ENCODE measurements at places on chromosomes 7 and 10.

DNA sequence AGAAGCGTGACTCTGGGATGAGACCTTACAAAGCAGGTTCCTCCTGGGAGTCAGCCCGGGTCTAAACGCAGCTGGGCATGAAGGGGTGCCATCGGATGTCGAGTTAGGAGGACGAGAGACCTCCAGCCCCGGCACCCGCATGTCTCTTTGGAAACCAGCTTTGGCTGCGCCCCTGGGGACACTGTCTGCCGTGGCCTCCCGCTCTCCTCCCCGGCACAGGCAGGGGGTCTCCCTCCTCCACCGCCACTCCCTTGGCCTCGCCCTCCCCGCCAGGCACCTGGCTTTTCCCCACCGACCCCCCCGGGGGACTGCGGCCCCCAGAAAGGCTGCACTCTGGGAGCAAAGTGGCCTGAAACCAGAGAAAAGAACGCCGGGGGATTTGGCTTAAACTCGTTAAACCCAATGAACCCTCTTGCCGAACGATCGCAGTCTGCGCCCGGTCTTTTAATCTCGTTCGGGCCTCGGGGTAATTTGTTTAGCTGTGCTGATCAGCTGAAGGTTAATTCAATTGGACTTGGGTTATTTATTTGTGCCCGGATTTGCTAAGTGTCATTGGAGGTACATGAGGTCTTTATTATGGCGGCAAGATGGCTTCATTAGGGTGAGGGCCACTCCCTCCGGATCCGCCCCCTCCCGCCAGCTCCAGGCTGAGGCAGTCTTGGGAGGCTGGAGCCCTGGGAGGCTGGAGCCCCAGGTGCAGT is 16.4 kb upstream of the PSMG3 start:
- no peak for DNase-seq

- DNase-seq, result no peak
These were observed 327.5 kb upstream of the MEOX2 start for GRCh38 chr7:16014031-16014430.

GRCh38 chr10:23439452-23439960 is 631 bp downstream of the OTUD1 start:
- DNase-seq, result no peak

- DNase-seq, result no peak
These were observed 5.2 kb upstream of the SEMA3C start for GRCh38 chr7:80924090-80924489.

DNA sequence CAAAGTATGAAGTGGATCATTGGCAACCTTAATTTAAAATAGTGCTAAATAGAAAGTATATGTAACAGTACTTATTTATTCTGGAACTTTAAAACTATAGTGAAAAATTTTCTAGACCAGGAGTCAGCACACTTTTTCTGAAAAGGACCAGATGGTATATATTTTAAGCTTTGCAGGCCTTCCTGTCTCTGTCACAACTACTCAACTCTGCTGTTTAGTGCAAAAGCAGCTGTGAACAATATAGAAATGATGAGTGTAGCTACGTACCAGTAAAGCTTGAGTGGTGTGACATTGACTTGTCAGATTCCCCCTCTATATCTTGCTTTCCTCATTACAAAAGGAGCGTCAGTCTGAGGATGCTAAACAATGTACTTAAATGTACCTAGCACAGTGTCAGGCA is 88.1 kb upstream of the IGFBP3 start:
- DNase-seq, result no peak

DNA sequence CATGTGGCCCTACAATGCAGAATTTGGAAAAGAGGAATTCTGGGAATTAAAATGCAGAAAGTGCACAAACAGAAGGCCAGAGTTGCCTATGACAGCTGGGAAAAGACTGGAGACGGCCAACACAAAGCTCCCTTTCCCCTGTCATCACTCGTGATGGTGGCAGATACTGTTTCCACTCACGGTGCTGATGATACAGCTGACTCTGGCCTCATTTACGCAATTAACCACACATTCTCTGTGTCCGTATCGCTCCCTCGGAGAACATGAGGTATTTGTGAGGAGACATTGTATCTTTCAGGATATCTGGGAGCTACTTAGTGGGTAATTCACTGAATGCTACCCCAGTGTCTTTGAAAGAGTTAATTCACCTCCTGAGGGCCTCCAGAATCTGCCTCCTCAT is 172.8 kb downstream of the TAX1BP1 start:
- DNase-seq, result no peak

GRCh38 chr7:50339990-50340500 is 35.5 kb downstream of the IKZF1 start:
- DNase-seq, result no peak

- no peak for DNase-seq
These were observed 174.1 kb downstream of the AHR start for GRCh38 chr7:17472518-17472917.

GRCh38 chr7:56110611-56111010 is 4.3 kb upstream of the CHCHD2 start:
- DNase-seq, result no peak

DNA sequence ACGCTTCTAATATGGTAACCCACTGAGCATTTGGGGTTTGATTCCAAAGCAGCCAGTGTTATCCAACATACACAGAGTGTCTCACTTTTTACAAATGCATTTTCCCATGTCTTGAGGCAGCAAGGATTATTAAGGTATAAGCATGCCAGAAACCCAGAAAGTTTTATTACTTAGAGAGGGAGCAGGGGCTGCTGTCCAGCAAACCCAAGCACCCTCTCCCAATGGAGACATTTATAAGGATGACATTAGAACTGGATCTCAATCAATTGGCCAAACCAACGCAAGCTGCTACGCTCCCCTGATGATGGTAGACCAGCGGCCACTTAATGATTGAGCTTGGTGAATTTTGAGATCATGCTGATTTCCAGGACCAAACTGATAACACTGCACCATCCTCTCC is 176.3 kb downstream of the FANK1 start:
- no peak for DNase-seq

DNA sequence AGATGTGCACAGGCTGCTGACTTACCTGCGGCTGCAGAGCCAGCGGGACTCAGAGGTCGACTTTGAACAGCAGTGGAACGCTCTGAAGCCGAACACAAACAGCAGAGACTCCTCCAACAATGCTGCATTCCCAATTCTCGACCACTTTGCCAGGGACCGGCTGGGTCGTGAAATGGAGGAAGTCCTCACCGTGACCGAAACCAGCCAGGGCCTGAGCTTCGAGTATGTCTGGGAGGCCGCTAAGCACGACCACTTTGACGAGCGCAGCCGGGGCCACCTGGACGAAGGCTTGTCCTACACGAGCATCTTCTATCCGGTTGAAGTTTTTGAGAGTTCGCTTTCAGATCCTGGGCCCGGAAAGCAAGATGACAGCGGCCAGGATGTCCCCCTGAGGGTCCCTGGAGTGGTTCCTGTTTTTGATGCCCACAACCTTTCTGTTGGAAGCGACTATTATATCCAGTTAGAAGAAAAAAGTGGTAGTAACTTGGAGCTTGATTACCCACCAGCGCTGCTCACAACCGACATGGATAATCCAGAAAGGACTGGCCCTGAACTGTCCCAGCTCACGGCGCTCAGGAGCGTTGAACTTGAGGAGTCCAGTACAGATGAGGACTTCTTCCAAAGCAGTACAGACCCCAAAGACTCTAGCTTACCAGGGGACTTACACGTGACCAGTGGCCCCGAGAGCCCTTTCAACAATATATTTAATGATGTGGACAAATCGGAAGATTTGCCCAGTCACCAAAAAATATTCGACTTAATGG is 19.4 kb upstream of the BHLHA15 start:
- DNase-seq, result no peak

GRCh38 chr10:1377231-1377630 is 321.0 kb downstream of the WDR37 start:
- no peak for DNase-seq

- no peak for DNase-seq
These were observed 50.9 kb downstream of the GALNT11 start for GRCh38 chr7:152076324-152076821.

DNA sequence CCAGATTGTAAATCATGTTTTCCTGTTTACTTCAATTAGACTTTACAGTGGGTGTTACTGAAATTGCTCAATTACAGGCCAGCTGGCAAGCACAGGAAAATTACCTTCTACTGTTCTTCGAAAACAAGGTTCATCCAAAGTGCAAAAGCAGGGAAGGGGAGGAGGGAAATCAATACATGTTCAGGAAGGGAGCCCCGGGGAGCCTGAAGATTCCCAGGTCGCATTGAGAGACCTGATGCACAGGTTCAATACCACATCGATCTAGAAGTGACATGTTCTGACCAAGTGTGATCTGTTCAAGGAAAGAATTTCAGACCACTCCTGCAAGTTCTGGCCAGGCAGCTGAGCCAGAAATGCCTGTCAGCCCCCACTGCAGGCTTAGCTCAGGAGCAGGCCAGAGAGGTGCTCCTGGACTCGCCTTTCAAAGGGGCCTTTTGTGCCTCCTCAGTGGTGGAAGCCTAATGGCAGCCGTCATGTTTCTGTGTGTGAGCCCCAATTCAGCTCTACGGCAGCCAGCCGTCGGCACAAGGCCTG is 35.9 kb downstream of the FAM53B start:
- no peak for DNase-seq

GRCh38 chr7:141071260-141071854 is 2.5 kb upstream of the TMEM178B start:
- DNase-seq, result no peak

GRCh38 chr7:74449809-74450397 is 3.8 kb upstream of the GTF2IRD1 start:
- DNase-seq, result no peak

GRCh38 chr10:78963074-78964034 is 105.4 kb upstream of the ZMIZ1 start:
- DNase-seq, result no peak

GRCh38 chr10:21317902-21318301 is 207.6 kb downstream of the SKIDA1 start:
- no peak for DNase-seq

- DNase-seq, result no peak
These were observed 261.0 kb downstream of the THSD7A start for GRCh38 chr7:11570922-11571550.

DNA sequence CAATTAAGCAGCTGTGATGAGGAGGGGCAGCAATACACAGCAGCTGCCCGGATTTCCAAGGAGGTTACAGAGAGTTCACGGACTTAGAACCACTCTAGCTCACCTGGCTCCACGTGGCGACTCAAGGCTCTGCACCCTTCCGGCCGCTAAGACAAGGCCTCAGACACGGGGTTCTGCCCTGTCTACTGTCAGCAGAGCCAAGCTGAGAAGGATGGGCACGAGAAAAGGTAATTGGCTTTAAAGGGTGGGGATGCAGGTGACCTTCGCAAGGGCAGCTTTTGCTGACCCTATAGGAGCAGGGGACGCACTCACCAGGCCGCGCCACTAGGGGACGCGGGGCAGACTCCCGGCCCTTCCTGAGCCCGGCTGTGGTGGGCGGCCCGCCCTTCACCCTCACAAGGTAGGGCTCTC is 152.4 kb downstream of the KIF20B start:
- DNase-seq, result no peak

GRCh38 chr7:19333706-19334105 is 188.5 kb upstream of the FERD3L start:
- no peak for DNase-seq

GRCh38 chr10:34768261-34768971 is 46.7 kb downstream of the PARD3 start:
- no peak for DNase-seq

- no peak for DNase-seq
These were observed 134.6 kb downstream of the FAM204A start for GRCh38 chr10:118207470-118208007.

DNA sequence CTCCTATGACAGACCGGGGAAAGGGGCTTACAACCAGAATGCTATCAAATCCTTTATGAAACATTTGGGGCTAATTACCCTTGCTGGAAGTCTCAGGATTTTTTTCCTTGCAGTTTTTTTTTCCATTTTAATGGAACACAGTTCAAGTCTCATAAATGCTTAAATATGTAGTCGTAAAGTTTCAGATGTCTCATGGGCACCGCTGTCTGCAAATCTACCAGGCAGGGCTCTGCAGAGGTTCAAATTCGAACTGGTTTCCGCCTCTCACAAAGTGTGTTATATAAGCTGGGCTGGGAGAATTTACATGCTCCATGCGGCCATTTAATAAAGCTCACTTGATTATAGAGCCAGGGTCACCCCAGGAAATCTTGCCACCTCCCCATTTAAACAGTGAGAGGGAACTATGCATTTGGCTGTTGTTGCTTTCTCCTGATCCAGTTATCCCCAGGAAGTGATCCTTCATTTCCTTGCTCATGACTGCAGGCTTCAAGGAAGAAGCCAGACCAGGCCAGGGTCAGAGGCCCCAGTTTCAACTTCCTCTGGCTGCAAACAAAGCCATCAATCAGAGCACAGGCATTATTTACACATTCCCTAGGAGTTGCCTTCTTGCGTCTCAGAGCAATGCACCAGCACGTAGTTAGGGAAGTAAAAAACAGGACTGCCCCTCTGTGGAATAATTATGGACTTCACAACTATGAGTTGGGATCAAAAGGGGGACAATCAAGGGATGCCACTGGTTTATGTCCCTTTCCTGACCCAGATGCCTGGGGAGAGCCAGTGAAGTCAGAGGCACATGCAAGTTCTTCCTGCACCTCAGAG is 358.8 kb downstream of the PRPF18 start:
- no peak for DNase-seq

GRCh38 chr7:92790992-92791391 is 45.4 kb downstream of the CDK6 start:
- no peak for DNase-seq

GRCh38 chr7:122488241-122488640 is 183.7 kb upstream of the FEZF1 start:
- no peak for DNase-seq

DNA sequence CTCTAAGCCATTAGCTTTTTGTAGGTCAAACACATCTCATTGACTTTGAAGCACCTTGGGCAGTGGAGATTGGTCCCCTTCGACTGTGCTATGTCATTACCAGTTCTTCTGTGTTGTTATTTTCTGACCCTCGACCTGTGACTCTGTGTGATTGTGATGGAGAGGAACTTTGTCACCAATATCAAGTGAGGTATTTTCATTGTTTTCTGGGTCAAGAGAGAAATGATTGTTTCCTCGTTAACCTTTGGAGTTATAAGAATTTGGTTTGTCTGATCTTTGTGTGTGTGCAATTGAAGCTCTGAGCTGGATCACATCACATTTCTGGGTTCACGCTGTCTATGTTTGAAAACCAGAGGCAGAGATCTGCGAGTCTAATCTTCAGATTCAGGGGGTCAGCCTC is 432.2 kb upstream of the KLF6 start:
- no peak for DNase-seq

DNA sequence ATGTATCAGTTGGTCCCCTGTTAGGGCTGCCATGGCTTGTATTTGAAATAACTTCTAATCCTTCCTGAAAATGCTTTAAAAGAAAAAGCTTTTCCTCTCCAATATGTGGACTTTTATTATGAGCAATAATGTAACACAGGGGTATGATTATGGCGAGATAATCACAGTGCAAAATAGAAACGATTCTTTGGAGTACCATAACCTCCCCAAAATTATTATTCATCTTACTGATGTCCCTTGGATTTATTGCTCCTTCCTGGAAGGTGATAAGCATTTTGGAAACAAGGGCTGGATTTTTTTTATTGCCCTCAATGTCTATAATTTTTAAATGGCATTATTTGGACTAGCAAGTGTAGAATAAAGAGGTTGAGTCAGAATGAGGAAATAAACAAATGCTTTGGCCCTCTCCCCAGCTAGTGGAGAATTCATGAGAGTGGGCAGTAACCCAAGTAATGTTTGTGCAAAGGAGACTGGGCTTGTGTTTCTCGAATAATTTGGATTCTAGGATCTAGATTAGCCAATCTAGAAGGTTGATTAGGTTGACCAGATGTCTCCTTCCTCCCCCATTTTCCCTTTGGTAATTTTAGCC is 403.9 kb upstream of the CELF2 start:
- no peak for DNase-seq

All from AG09309 (cell line).